Right lobe of liver (tissue), 6 donors: ENCODE measurements at places on chromosomes 5 and 9. TPM values are rescaled to one million over a fixed set of nuclear protein-coding genes. Genes with fewer than 3 reads are reported as not detected.
A peak's percentile ranks its signal among the peaks of the same experiment; 100 is the strongest.

- no peaks in the 10 kb centered on the region for H3K36me3 ChIP-seq
- no peaks in the 10 kb centered on the region for H3K4me1 ChIP-seq
- no peak for DNase-seq
- no peak overlapping the region for H3K27ac ChIP-seq
- H3K4me3 ChIP-seq, result no peak overlapping the region
Observed at GRCh38 chr5:135265497-135266302, 133.3 kb downstream of the MACROH2A1 start.

- H3K27me3 ChIP-seq, result no peaks in the 10 kb centered on the region
- H3K27ac ChIP-seq, result no peak overlapping the region
- no peaks in the 10 kb centered on the region for H3K4me1 ChIP-seq
- H3K4me3 ChIP-seq, result no peak overlapping the region
Observed at GRCh38 chr9:114851306-114851705, 45.5 kb upstream of the TNFSF15 start.

GRCh38 chr9:98488571-98489312, 220.0 kb downstream of the GABBR2 start:
- H3K27ac ChIP-seq, result no peak overlapping the region
- H3K4me1 ChIP-seq, result no peaks in the 10 kb centered on the region
- no peaks in the 10 kb centered on the region for H3K27me3 ChIP-seq
- no peak for DNase-seq
- no peak overlapping the region for H3K4me3 ChIP-seq
- no peaks in the 10 kb centered on the region for H3K36me3 ChIP-seq

ZNF879 gene
- 1.3 TPM for total RNA-seq

- no peaks in the 10 kb centered on the region for H3K36me3 ChIP-seq
- H3K27ac ChIP-seq, result peak overlapping the region; percentile 47
- H3K4me1 ChIP-seq, result no peaks in the 10 kb centered on the region
- H3K4me3 ChIP-seq, result peak overlapping the region; percentile 72
- H3K27me3 ChIP-seq, result no peaks in the 10 kb centered on the region
- DNase-seq, result no peak
Observed at GRCh38 chr5:145835848-145836239, 702 bp upstream of the PRELID2 start.

IL9 gene
- not detected for total RNA-seq

DNA sequence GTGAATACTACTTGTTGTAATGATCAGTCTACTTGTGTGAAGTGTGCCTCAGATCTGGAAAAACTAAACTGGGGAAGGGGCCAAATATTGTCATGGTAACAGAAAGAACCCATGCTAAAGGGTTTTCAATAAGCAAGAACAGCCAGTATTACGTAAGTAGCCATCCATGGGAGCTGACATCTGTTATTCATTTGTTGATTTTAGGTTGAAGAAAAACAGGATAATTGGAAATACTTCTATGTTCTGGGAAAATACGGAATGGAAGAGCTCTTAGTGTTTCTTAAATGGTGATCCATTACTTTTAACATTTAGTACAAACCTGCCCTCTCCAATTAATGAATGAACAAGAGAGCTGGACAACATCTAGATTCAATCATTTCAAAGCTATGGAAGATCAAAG, 485.8 kb downstream of the NTRK2 start:
- no peak overlapping the region for H3K27ac ChIP-seq
- DNase-seq, result no peak
- no peaks in the 10 kb centered on the region for H3K27me3 ChIP-seq
